Astrocyte (in vitro differentiated cells and primary cell): ENCODE measurements at places on chromosomes 4 and X. TPM values are rescaled to one million over a fixed set of nuclear protein-coding genes. Genes with fewer than 3 reads are reported as not detected.

The DGKK gene
- total RNA-seq: 0.05 TPM in 1 of 2 replicates, not detected in the other

The CFAP99 gene
- total RNA-seq: not detected in 2 replicates

The DUSP9 gene
- total RNA-seq: 0.20 and 0.36 TPM in 2 replicates

The NLRP2B gene
- total RNA-seq: not detected in 2 replicates

The MAGEB10 gene
- not detected in 2 replicates for total RNA-seq

DNA sequence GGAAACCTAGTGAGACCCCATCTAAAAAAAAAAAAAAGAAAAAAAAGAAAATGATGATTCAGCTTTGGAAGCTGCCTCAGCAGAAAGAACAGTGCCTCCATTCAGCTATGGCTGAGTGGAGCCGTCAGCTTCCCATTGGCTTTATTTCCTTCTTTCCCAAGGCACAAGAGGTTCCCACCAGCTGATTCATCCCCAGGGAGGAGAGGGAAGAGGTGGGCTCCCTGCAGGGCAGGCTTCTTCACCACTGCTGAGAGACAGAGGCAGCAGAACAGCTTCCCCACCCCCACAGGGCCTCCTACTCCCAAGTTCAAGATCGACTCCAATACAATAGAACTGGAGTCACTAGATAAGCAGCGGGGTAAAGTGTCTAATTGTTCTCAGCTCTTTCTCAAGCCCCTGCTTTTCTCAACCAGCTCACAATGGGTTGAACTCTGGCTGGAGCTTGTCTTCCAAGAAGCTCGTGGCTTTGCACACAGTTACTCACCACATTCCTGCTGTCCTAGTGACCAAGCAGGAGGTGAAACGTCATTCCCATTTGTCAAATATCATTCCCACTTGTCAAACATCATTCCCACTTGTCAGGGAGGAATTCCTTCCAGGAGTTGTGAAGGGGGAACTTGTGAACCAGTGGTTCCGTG lies 47.8 kb downstream of the FHDC1 start:
- H3K36me3 ChIP-seq: no peaks in the 10 kb centered on the region
- peaks cover 39% of the 10 kb centered on the region for H3K4me1 ChIP-seq
- DNase-seq: peak; percentile 93
- H3K4me3 ChIP-seq: no peak overlapping the region
- no peaks in the 10 kb centered on the region for H3K27me3 ChIP-seq
- H3K27ac ChIP-seq: peak overlapping the region; percentile 89

DNA sequence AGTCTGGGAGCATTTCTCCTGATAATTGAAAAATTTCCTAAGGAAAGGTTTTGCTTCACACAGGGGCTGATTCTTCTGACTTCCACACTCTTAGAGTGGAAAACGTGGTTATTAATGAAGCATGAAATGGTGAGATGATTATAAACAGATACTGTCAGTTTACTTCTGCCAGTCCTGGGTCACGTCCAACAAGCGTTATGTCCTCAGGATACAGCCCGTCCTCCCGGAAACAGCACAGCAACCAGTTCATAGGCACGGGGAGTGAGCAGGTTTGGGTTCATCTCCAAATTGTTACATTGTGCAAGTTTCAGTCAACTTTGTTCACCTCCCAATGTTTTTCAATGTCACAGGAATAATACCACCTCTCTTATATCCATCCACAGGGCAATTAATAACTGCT lies 98.8 kb downstream of the NPNT start:
- no peak for DNase-seq
- H3K27me3 ChIP-seq: no peaks in the 10 kb centered on the region
- no peak overlapping the region for H3K4me3 ChIP-seq
- H3K27ac ChIP-seq: no peak overlapping the region
- no peaks in the 10 kb centered on the region for H3K36me3 ChIP-seq

DNA sequence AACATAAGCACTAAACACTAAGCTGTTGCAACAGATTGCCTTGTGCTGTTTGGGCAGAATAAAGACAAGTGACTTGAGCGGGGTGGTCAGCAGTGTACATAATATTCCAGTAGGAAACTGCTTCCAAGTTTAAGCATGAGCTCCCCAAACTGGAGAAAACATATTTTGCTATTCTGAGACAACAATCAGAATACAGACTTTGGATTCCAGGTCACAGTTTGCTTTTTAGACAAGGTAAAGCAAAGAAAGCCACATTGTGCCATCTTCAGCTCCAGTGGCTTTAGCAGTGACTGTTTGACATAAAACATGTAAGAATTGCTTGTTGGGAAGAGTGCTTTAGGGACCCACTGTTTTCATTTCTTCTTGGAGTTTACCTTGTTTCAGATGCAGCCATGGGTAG lies 136.0 kb downstream of the FNIP2 start:
- H3K4me3 ChIP-seq: no peak overlapping the region
- DNase-seq: no peak
- H3K27ac ChIP-seq: no peak overlapping the region
- H3K36me3 ChIP-seq: no peaks in the 10 kb centered on the region

DNA sequence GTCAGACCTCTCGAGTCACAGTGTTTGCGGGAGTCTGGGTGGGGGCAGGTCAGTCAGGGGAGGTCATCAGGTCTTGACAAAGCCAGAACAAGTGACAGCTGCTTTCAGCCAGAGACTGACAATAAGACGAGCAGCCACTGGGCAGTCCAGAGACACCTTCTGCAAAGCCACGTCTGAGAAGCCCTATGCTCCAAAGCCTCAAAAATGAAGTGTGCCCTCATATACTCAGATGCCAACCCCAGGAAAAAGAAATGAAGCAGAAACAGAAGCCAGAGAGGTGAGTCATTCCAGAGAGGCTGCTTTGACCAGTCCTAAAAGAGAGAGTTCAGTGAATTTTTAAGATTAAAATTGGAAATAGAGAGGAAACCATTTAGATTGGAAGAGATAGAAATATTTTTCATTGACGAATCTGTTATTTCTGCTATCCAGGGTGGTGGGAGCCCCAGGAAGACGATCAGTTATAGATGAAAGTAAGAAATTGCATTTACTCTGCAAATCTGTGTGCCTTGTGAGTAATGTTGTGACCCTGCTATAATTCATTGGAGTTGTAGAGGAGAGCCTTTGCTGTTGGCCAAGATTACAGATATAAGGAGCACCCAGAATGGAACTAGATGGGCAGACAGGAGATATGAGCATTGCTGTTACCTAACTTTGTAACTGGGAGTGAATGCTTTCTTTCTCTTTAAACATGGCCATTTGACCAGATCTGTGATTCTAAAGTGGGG lies 77.9 kb downstream of the LRRC66 start:
- no peak overlapping the region for H3K27ac ChIP-seq
- H3K27me3 ChIP-seq: no peaks in the 10 kb centered on the region
- DNase-seq: peak; percentile 31
- H3K4me3 ChIP-seq: no peak overlapping the region

DNA sequence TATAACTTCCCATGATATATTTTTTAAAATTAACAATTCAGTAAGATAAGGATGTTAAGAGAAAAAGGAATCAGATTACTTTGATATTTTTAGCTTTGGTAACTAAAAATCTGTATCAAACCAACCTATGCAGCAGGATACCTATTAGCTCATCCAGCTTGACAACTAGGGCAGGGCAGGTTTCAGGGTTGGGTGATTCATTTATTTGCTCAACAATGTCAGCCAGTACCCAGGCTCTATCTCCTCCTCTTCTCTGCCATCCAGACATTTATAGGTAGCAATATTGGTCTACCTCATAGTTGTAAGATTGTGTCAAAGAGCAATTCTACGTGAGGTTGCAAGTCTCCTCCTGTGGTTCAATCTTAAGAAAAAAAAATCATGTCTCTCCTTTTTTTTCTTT lies 421.9 kb downstream of the ANKRD50 start:
- H3K36me3 ChIP-seq: no peaks in the 10 kb centered on the region
- H3K27me3 ChIP-seq: no peaks in the 10 kb centered on the region
- no peak for DNase-seq
- H3K27ac ChIP-seq: no peak overlapping the region
- no peak overlapping the region for H3K4me3 ChIP-seq
- no peaks in the 10 kb centered on the region for H3K4me1 ChIP-seq

DNA sequence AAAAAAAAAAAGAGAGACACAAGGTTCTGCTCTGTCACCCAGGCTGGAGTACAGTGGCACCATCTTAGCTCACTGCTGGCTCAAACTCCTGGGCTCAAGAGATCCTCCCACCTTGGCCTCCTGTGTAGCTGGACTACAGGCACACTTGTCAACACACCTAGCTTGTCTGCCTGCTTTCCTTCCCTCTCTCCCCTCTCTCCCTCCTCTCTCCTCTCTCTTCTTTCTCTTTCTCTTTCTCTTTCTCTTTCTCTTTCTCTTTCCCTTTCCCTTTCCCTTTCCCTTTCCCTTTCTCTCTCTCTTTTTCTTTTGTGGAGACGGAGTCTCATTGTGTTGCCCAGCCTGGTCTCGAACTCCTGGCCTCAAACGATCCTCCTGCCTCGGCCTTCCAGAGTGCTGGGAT lies 132.1 kb downstream of the DIPK2B start:
- no peaks in the 10 kb centered on the region for H3K27me3 ChIP-seq
- no peak overlapping the region for H3K27ac ChIP-seq
- peaks cover 15% of the 10 kb centered on the region for H3K36me3 ChIP-seq
- DNase-seq: no peak
